ENCODE measurements at places on chromosomes 13 and 19.

DNA sequence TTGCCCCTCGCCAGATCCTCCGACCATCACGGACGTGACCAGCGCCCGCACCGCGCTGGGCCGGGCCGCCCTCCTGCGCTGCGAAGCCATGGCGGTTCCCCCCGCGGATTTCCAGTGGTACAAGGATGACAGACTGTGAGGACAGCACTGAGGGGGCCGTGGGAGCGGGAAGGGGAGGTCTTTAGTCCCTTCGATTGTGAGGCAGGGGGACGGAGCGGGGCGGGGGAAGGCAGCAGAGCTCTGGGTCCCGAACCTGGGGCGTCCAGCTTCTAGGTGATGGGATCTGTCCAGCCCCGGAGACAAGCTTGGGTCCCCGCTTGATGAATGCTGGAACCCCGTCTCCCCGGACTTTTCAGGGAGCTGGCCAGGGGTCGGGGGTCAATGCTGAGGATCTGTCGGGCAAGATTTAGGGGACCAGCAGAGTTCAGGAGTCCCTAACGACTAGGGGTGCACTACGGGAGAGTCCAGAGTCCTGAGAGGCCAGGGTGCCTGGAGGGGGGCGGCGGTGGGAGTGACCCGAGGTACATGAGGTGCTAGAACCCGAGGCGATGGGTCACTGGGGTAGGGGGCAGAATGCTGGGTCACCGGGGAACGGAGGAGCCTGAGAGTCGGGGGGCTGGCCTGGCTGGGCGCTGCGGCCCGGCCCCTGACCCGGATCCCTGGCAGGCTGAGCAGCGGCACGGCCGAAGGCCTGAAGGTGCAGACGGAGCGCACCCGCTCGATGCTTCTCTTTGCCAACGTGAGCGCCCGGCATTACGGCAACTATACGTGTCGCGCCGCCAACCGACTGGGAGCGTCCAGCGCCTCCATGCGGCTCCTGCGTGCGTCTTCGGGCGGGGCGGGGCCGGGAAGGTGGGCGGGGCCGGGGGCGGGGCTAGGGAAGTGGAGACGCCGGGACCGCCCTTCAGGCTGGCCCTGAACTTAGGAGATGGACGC lies 14.6 kb downstream of the VSIG10L start:
- DNase-seq: peak; percentile 87

- no peak for DNase-seq
Measured at GRCh38 chr19:54319892-54320670, 7.1 kb upstream of the LILRA5 start.

DNA sequence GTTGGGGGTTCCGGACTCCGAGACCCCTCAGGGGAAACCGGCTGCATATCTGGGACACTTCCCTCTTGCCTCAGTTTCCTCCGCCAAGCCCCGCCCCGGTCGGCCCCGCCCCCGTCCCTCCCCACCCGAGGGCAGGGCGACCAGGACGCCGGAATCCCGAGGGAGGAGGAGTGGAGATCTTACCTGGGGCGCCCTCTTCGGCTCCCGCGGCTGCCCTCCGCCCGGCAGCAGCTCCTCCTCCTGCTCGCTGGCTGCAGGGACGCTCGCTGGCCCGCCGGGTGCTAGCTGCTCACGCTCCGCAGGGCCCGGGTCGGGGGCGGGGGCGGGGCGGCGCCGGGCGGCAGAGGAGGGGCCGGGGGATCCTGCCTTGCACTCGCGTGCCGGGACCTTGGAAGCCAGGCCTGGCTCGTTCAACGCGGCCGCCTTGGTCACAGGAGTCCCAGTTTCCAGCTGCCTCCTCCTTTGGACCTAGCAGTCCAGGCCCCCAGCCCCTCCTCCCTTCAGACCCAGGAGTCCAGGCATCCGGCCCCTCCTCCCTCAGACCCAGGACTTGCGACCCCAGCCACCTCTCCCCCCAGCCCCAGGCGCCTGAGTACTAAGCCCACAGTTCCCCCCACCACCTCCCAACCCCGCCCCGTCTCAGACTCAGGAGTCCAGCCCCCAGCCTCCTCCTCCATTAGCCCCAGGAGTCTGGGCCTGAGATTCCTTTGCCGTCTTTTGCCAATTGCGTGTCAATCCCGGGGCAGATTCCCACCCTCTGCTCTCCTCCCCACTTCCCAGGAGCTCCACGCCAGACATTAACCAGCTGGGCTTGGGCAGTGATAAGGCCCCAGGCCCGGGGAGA lies at the start of gene NTF4:
NTF4 (minus strand) TSS at position 51 of the 844 bp plus-strand sequence. CDS start 2,821 bp downstream, outside the sequence.
- DNase-seq: peak; percentile 76

DNA sequence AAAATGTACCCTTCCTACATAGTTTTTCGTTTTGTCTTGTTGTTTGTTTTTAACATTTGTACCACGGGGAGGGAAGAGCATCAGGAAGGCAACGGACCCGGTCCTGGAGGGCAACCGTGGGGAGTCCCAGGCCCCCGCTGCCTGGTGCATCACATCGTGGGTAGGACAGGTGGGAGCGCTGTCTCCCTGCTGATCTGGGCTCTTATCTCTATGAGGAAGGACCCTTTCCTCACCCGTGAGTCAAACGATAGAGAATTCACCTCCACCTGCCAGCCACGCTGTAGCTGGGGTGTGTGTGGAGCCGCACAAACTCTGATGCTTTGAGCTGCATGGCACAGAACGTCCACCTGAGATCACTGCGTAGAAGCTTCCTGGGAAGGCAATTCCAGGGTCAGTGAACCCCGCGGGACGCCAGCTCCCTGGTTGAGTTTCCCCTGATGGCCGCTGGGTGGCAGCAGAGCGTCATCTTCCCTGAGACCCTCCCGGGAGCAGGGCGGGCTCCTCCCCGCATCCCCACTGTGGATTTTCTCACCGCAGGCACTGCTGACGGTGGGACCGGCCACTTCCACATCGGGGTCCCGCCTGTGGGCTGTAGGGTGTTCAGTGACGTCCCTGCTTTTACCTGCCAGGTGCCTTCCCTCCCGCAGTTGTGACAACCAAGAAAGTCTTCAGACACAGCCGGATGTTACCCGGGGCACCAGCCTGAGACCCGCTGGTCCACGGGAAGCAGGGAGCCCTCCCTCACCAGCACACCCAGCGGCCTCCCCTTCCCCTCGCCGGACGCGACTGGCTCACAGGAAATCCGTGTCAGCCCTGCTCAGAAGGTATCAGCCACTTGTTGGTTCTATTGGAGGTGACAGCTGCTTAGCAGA lies 54.7 kb downstream of the ZNF787 start:
- DNase-seq: peak; percentile 77

DNA sequence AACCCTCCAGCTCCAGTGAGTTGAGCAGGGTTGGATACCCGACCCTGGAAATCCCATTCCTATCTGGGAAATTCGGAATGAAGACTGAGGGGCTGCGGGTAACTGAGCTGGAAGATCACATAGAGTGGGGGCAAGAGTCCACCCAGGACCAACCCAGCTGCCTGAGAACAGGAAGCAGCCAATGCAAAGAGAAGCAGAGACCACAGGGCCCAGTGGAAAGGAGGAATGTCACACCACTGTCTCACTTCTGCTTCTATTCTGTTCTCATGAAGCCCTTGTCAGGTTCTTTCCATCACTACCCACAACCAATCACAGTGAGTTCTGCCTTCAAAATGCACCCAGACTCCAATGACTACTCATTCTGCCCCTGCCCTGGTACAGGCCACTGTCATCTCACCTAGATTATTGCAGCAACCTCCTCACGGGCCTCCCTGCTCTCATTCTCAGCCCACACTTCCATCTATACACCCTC lies 15.3 kb downstream of the DYRK1B start:
- no peak for DNase-seq

DNA sequence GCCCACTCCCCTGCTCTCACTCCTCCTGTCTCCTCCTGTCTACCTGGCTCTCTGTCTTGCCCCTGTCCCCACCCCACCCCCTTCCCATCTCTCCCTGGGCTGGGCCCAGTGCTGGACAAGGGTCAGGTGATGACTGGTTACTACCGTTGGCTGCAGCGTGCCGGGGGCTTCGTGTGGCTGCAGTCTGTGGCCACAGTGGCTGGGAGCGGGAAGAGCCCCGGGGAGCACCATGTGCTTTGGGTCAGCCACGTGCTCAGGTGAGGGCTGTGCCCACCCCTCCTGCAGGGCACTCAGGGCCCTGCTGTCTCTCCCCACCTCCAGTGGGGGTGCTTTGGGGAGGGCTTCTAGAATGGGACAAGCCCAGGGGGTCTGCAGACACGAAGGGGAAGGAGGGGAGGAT lies 7.6 kb downstream of the TMEM160 start:
- no peak for DNase-seq

GRCh38 chr13:79508224-79508961 lies 27.4 kb downstream of the NDFIP2 start:
- no peak for DNase-seq

DNA sequence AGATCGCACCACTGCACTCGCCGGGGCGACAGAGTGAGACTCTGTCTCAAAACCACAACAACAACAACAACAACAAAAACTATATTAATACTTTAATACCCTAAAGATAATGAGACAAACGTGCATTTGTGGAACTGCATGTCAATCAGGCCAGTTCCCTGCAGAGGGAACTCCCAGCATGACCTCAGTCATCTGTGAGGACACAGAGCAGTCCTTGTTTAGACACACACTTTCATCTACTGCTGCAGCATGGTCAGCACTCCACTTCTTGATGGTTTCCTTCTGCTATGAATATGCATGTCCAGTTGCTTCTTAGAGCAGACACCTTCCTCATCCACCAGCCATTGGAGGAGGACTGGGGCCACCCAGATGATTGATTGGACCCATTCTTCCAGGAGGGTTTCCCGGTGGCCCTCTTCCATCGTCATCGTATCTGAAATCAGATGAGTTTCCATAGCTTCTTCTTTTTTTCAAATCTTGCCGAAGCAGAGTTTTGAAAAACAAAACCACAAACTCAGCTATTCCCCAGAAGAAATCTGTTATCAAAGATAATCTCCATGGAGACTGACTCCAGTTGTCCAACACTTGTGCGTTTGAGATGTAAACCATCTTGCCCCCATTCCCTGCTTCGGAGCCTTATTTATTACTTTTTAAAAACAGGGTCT lies 26.5 kb downstream of the ZNF607 start:
- no peak for DNase-seq

GRCh38 chr13:99193152-99193551 lies 7.5 kb upstream of the UBAC2 start:
- peak; percentile 8 for DNase-seq

GRCh38 chr13:113122550-113123225 lies at the start of gene F10:
F10 (plus strand) TSS chr13:113122799; CDS start chr13:113122856, 57 bp downstream.
- peak; percentile 78 for DNase-seq

GRCh38 chr19:58091251-58091995 lies 6.6 kb downstream of the ZSCAN18 start:
- DNase-seq: no peak

- no peak for DNase-seq
Measured at GRCh38 chr19:18840288-18841267, 8.8 kb downstream of the UPF1 start.

- no peak for DNase-seq
Measured at GRCh38 chr13:35499196-35499662, 22.7 kb upstream of the MAB21L1 start.

GRCh38 chr19:8034178-8034525 lies 18.4 kb upstream of the CCL25 start:
- no peak for DNase-seq

GRCh38 chr19:36527873-36528193 lies 238 bp downstream of the ZNF260 start:
- no peak for DNase-seq

DNA sequence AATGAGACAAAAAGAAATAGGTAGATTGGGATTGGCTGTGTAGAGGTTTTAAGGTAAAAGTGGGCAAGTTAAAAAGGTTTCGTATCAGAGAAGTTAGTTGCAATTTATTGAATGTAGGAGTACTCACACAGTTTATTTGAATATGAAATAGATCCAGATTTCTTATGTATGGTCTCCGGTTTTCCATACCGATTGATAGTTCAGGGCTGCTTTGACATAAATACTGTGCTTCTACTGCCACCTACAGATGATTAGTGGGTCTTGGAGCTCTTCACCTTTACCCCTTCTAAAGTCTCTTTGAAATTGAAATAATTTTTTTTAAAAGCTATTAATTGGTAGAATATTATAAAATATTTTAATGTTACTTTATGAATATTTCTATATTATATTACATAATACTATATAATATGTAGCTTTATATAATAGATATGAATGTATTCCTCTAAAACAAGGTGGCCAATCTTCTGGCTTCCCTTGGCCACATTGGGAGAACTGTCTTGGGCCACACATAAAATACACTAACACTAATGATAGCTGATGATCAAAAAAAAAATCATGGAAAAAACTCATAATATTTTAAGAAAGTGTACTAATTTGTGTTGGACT lies 7.7 kb upstream of the GPR18 start:
- DNase-seq: no peak

GRCh38 chr13:23810685-23811240 lies 78.4 kb downstream of the MIPEP start:
- no peak for DNase-seq

- DNase-seq: peak; percentile 57
Measured at GRCh38 chr19:39372047-39372802, 18.7 kb downstream of the PAF1 start.

- DNase-seq: no peak
Measured at GRCh38 chr19:2096034-2096479, at the start of gene MOB3A. MOB3A (minus strand) TSS chr19:2096326; CDS start chr19:2078560, 17,766 bp downstream.

DNA sequence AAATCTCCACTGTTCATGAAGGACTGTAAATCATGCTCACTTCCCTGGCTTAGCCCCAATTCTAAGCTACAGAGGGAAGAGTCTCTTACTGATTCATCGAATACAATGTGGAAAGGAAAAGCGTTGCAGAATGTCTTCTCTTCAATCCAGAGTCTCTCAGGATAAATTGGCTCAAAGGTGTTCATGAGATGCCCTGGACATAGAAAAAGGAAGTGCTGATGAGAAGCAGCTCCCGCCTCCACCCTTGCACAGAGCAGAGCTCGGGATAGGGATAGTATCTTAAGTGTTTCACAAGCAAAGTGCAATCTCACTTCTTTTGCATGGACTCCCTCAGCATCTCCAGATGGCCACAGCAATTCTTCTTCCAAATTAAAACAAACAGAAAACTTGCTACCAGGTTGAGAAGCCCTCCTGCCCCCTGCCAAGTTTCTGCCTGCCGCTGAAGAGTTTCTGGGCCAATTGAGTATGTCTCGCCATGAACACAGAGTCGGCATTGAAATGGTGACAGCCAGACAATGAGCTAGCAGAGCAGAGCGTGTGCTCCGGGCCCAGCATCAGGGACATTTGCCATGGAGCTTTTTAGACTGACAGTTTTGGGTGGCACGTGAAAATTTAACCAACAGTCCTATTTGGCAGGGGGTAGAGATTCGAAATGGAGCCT lies 85.7 kb downstream of the C13orf42 start:
- no peak for DNase-seq

DNA sequence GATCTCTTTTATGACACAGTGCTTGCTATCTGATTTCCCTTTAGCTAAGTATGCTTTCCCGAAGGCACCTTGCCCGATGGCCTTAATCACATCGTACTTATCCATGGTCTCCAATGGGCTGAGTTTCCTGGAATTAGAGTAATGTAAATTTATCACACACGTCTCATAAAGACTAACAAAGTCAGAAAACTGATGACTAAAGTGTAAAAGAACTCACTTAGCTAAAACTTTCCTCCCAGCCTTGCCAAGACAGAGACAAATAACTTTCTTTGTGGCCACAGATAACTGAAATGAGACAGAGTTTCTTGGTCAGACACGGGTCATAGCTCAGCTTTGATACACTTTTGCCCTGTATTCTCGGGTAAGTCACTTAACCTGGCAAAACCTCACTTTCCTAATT lies 1.5 kb downstream of the NEK5 start:
- DNase-seq: no peak
